ENCODE measurements at places on chromosomes 5 and 9. TPM values are rescaled to one million over a fixed set of nuclear protein-coding genes. Genes with fewer than 3 reads are reported as not detected.

DNA sequence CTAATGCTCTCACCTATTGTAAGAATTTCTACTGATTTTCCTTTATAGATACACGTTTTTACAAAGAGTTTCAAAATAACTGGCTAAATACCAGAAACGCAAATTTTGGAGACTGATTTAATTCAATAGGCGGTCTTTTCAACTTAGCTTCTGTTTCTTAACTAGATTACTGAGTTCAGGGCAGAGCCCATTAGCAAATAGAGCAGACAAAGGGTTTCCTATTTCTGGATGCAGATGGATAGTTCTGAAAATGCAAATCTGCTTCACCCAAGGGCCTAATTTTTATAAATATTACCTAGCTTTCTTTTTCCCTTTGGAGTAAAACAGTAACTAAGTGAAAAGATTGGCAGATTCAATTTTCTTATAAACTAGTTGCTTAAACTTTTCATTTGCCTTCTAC lies 13.6 kb upstream of the KIAA1958 start:
- H3K36me3 ChIP-seq = peaks cover 27% of the 10 kb centered on the region
- no peak for ATAC-seq
- no peaks in the 10 kb centered on the region for H3K4me1 ChIP-seq
- H3K4me3 ChIP-seq = no peak overlapping the region
- no peaks in the 10 kb centered on the region for H3K27me3 ChIP-seq

TMEFF1 gene
- not detected for total RNA-seq

PCDHGB2 gene
- 0.17 TPM for total RNA-seq

- H3K4me3 ChIP-seq = no peak overlapping the region
- no peak overlapping the region for H3K27ac ChIP-seq
- H3K4me1 ChIP-seq = no peaks in the 10 kb centered on the region
- H3K36me3 ChIP-seq = peaks cover 60% of the 10 kb centered on the region
- H3K27me3 ChIP-seq = no peaks in the 10 kb centered on the region
- no peak for ATAC-seq
These were observed 141.3 kb downstream of the MAN2A1 start for GRCh38 chr5:109830955-109831502.

DNA sequence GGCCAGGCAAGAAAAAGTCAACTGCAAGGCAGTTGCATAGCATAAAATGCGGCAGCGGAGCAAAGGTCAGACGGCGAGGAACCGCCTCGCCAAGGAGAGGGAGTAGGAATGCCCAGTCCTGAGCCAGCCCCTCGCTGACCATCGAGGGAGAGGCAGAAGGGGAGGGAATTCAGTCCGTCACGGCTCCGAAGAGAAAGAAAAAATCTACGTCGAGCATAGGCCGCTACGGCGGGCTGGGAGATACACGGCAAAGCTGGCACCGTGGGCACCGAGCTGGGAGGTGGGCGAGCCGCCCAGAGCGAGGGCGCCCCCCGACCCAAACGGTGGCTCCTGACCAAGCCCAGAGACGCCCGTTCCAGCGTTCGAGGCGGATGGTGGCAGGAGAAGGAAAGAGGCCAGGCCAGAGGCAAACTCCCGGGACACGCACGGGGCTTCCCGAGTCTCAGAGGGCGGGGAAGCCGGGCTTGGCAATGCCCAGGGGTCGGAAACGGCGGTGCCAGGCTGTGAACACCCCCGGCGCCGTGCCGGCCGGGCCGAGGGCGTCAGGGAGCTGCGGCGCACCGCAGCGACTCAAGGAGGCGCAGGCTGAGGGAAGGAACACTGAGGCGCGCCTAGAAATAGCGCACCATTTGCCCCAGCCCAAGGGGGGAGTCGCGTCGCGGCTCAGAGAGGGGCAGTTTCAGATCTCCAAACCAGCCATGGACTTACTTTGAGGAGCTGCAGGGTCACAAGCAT lies 518 bp downstream of the SPRY4 start:
- H3K4me3 ChIP-seq = peak overlapping the region; percentile 86
- peak overlapping the region; percentile 70 for H3K27ac ChIP-seq
- H3K27me3 ChIP-seq = peaks cover 38% of the 10 kb centered on the region

- peaks cover 14% of the 10 kb centered on the region for H3K4me1 ChIP-seq
- H3K4me3 ChIP-seq = peak within 1 kb of the TSS; percentile 96
- ATAC-seq = no peak
- peaks cover 73% of the 10 kb centered on the region for H3K27me3 ChIP-seq
- H3K27ac ChIP-seq = no peak within 1 kb of the TSS
These were observed at the start of gene PAX5 for GRCh38 chr9:37033682-37034304. Gene PAX5 (minus strand): TSS chr9:37034268. CDS start chr9:37034031, 237 bp downstream.

GRCh38 chr9:122827761-122828093 lies 661 bp downstream of the PDCL start:
- ATAC-seq = peak; percentile 7
- peaks cover 48% of the 10 kb centered on the region for H3K36me3 ChIP-seq
- peak overlapping the region; percentile 98 for H3K4me3 ChIP-seq
- peak overlapping the region; percentile 96 for H3K27ac ChIP-seq
- H3K27me3 ChIP-seq = no peaks in the 10 kb centered on the region

DNA sequence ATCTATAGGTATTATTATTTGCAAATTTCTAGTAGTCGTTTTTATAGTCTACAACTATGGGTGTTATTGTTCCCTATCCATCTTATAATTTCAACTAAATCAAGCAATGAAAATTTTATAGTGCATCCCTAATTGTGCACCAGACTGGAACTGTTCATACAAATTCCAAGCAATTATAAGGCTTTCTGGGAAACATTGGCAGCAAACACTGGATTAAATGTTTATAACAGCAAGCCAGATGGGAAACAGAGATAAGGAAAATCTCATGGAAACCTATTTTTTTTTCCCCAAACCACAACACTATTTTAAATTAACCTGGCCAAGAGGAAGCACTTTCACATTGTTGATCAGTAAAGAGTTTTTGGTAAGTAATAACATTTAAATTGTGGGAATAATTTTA lies 524.3 kb downstream of the RASEF start:
- H3K4me3 ChIP-seq = no peak overlapping the region
- H3K27ac ChIP-seq = no peak overlapping the region
- no peaks in the 10 kb centered on the region for H3K36me3 ChIP-seq
- no peak for ATAC-seq
- no peaks in the 10 kb centered on the region for H3K27me3 ChIP-seq
- no peaks in the 10 kb centered on the region for H3K4me1 ChIP-seq

GRCh38 chr5:32047056-32047455 lies 127.1 kb downstream of the GOLPH3 start:
- no peak overlapping the region for H3K27ac ChIP-seq
- no peaks in the 10 kb centered on the region for H3K27me3 ChIP-seq
- no peaks in the 10 kb centered on the region for H3K36me3 ChIP-seq
- H3K4me3 ChIP-seq = no peak overlapping the region

DAPK1 gene
- 2.0 TPM for total RNA-seq

DNA sequence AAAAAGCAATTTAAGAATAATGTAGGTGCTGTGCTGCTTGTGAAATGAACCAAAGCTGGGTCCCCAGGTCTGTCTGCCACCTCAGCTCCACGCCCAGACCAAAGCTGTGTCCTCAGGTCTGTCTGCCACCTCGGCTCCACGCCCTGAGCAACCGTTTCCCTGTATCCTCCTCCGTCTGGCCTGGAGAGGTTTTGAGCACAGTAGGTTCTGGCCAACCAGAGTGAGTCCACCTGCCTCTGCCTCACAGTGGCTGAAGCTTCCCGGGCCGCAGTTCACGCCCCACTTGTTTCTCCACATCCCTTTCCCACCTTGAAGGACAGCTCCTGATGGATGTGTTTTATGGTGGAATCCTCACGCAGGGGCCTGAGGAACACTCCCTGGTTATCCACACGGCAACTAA lies 120.5 kb downstream of the ADAMTS2 start:
- no peak overlapping the region for H3K27ac ChIP-seq
- no peaks in the 10 kb centered on the region for H3K27me3 ChIP-seq
- no peaks in the 10 kb centered on the region for H3K4me1 ChIP-seq
- H3K4me3 ChIP-seq = no peak overlapping the region

GRCh38 chr9:133055788-133056420 lies 5.9 kb upstream of the CEL start:
- no peak for ATAC-seq
- peak overlapping the region; percentile 62 for H3K27ac ChIP-seq
- H3K4me1 ChIP-seq = peaks cover 16% of the 10 kb centered on the region
- H3K4me3 ChIP-seq = no peak overlapping the region
- peaks cover 50% of the 10 kb centered on the region for H3K36me3 ChIP-seq
- H3K27me3 ChIP-seq = no peaks in the 10 kb centered on the region

DNA sequence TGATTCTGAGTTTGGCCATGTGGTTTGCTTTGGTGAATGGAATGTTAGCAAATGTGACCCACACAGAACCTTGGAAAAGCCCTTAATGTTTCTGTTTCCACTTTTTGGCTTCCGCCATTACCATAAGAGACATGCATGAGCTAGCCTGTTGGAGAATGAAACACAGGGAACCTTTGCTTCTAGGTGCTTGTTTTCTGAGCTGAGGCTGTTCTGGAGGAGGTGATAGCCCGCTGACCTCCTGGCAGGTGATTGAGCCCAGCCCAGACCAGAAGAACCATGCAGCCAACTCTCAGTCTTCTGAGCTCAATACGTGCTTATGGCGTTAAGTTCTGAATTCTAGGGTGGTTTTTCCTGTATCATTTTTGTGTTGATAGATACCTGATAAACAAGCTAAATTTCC lies 148.6 kb upstream of the KLF9 start:
- H3K27me3 ChIP-seq = no peaks in the 10 kb centered on the region
- peak overlapping the region; percentile 47 for H3K4me3 ChIP-seq
- peak overlapping the region; percentile 79 for H3K27ac ChIP-seq
- H3K36me3 ChIP-seq = no peaks in the 10 kb centered on the region

CBY3 gene
- total RNA-seq = not detected

GRCh38 chr9:75941577-75942311 lies 51.3 kb downstream of the PCSK5 start:
- H3K27ac ChIP-seq = no peak overlapping the region
- no peak overlapping the region for H3K4me3 ChIP-seq
- no peaks in the 10 kb centered on the region for H3K27me3 ChIP-seq
- no peak for ATAC-seq
- peaks cover 2% of the 10 kb centered on the region for H3K36me3 ChIP-seq

FOXI1 gene
- total RNA-seq = not detected

NMUR2 gene
- total RNA-seq = not detected

TLX3 gene
- not detected for total RNA-seq

- H3K4me3 ChIP-seq = no peak overlapping the region
- no peaks in the 10 kb centered on the region for H3K36me3 ChIP-seq
- H3K4me1 ChIP-seq = no peaks in the 10 kb centered on the region
- no peak for ATAC-seq
- no peak overlapping the region for H3K27ac ChIP-seq
These were observed 25.6 kb downstream of the ANKRD55 start for GRCh38 chr5:56207537-56207936.

INPP5E gene
- 18.2 TPM for total RNA-seq

FOXD4L5 gene
- 0.37 TPM for total RNA-seq

GRCh38 chr9:99103901-99104458 lies 933 bp upstream of the TGFBR1 start:
- peaks cover 29% of the 10 kb centered on the region for H3K4me1 ChIP-seq
- peaks cover 11% of the 10 kb centered on the region for H3K36me3 ChIP-seq
- peak overlapping the region; percentile 93 for H3K27ac ChIP-seq
- H3K4me3 ChIP-seq = peak overlapping the region; percentile 96
- no peak for ATAC-seq
- no peaks in the 10 kb centered on the region for H3K27me3 ChIP-seq

DNA sequence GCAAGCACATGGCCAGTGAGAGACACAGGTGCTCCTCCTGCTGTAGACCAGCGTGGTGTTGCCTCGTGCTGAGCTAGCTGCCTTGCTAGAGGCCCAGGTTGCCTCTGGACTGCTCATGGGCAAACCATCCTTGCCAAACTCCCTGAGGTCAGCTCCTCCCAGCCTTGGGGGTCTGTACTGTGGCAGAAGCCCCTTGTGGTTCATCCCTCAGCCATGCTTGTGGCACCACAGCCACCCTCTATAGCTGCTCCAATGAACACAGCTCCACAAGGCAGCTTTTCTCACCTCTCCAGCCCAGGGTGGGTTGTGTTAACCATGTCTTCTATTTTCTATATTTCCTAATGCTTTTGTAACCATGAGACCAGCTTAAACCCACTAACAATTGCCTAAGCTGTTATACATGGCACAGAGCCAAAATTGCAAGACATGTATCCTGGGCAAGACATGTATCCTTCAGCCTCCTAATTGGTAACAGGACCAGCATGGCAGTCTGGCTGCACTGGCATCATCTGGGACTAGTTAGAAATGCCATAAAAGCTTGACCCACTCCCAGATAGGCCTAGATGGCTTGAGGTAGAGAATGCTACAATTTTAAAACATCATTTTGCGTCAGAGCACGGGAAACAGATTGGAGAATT lies 183.1 kb upstream of the S1PR3 start:
- H3K27ac ChIP-seq = no peak overlapping the region
- H3K4me3 ChIP-seq = no peak overlapping the region
- H3K4me1 ChIP-seq = no peaks in the 10 kb centered on the region
- peaks cover 29% of the 10 kb centered on the region for H3K27me3 ChIP-seq
- ATAC-seq = no peak
- H3K36me3 ChIP-seq = no peaks in the 10 kb centered on the region

DNA sequence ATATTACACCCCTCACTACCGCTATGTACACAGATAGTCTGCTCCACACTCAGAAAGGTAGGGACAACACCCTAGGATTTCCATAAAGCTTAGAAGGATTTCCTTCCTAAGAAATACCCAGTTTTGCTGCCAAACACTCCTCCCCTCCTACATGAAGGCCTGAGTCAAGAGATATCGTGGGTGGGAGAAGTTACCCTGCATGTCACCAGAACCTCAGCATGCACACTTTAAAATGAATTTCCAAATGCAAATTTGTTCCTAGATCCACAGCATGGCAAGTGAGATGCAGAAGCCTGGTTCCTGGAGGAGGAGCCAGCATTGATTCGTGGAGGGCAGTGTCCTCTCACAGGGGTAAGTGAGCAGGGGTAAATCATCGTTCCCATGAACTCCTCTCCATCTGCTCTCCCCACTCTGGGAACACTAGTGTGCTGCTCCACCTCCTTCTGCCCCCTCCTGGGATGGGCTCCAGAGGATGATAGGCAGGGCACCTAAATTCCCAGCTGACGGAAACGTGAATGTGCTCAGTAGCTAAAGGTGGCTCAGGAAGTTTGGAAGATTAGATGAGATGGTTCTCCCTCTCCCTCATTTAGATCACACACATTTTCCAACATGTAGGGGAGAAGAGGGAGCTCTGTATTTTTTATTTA lies 76.7 kb downstream of the PDE4D start:
- no peak overlapping the region for H3K4me3 ChIP-seq
- ATAC-seq = no peak
- no peaks in the 10 kb centered on the region for H3K36me3 ChIP-seq
- H3K27me3 ChIP-seq = peaks cover 20% of the 10 kb centered on the region

DNA sequence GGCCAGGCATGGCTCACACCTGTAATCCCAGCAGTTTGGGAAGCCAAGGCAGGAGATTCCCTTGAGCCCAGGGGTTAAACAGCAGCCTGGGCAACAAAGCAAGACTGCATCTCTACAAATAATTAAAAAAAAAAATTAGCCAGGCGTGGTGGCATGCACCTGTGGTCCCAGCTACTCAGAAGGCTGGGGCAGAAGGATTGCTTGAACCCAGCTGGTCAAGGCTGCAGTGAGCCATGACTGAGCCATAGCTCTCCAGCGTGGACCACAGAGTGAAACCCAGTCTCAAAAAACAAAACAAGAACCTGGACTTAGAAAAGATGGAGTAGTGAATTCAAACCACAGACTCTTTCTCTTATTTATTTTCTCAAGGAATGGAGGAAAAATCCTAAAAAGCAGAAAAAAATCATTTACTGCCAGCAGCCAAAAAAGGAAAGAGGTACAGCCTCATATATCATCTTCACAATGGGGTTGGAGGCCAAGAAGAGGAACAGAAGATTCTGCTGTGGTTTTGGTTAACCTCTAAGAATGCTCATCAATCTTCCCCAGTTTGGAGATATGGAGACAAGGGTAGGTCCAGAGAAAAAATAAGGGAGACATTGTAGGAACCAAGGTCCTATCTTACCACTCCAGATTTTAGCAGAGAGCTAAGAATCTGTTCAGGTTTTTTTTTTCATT lies 40.0 kb upstream of the MYO10 start:
- no peaks in the 10 kb centered on the region for H3K27me3 ChIP-seq
- ATAC-seq = no peak
- no peak overlapping the region for H3K27ac ChIP-seq

Data from activated T-helper 17 cell treated with anti-CD3 and anti-CD28 coated beads, Interleukin-2, amount 50 U/mL, for 72 hours (primary cell).